ENCODE measurements at places on chromosomes 1 and 21.

GRCh38 chr21:39318091-39318959, 4.9 kb upstream of the BRWD1 start:
- no peak for DNase-seq

- DNase-seq, result no peak
Observed at GRCh38 chr1:202293569-202293968, 48.2 kb downstream of the UBE2T start.

- DNase-seq, result no peak
Observed at GRCh38 chr1:5730272-5731109, 261.7 kb downstream of the NPHP4 start.

- no peak for DNase-seq
Observed at GRCh38 chr1:184534690-184535089, 147.9 kb downstream of the C1orf21 start.

DNA sequence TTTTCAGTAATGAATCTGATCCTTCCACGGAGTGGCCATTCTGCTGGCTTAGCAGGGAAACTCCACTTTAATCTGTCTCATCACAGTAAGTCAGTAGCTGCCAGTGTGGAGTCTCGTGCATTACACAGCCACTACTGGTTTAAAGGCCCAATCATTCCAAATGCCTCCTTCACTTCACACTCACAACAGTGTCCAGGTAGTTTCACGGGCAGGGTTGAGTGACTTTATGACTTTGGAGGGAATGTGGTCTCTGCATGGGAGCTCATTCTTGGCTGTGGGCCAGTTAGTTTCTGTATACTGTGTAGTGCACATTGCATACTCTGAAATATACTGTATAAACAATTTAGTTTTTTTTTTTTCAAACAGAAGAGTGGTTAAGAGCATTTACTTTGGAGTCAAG, 34.6 kb upstream of the C1orf87 start:
- peak; percentile 46 for DNase-seq

DNA sequence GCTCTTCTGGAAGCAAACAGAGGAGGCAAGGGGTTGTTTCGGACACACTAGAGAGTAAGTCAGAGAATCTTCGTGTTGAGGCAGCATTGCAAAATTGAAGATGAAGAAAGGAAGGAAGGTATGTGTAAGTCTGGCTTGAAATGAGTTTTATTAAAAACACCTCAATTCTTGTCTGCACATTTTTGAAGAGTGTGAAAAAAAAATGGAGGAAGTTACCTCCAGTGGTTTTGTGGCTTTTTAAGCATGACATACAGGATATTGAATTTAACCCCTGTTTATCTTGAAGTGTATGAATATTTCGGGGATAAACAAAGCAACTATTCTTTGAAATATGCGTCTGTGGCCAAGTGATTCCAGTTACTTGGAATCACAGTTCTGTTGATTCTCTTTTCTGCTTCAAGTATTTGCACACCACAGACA, 203.2 kb upstream of the SGIP1 start:
- no peak for DNase-seq

DNA sequence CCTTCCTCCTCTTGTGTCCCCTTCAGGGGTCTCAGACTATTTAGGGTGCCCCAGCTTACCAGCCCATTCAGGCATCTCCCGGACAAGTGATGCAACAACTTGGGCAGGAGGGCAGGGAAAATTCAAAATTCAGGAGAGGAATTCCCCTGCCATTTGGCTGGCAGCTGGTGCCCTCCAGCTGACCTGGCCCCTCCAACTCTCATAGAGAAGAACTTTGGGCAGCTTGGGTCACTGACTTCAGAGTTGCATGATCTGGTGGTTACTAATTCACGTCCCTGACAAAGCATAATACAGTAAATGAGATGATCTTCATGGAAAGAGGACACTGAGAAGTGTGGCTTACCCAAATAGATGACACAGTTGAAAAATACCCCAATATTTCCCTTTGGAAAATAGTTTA, at the start of gene FCAMR:
Gene FCAMR, minus strand, starts transcription at position 15 of the 400 bp plus-strand sequence. CDS start 335 bp downstream, outside the sequence.
- DNase-seq, result no peak

DNA sequence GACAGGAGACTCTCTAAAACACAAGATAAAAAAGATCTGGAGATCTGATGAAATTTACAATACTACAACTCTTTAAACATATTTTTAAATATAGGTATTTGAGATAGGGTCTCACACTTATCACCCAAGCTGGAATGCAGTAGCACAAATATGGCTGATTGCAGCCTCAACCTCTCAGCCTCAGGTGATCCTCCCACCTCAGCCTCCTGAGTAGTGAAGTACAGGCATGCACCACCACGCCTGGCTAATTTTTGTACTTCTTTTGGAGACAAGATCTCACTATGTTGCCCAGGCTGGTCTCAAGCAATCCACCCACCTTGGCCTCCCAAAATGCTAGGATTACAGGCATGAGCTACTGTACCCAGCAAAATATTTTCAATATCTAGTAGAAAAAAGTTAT, 170.0 kb upstream of the NR5A2 start:
- DNase-seq, result no peak

DNA sequence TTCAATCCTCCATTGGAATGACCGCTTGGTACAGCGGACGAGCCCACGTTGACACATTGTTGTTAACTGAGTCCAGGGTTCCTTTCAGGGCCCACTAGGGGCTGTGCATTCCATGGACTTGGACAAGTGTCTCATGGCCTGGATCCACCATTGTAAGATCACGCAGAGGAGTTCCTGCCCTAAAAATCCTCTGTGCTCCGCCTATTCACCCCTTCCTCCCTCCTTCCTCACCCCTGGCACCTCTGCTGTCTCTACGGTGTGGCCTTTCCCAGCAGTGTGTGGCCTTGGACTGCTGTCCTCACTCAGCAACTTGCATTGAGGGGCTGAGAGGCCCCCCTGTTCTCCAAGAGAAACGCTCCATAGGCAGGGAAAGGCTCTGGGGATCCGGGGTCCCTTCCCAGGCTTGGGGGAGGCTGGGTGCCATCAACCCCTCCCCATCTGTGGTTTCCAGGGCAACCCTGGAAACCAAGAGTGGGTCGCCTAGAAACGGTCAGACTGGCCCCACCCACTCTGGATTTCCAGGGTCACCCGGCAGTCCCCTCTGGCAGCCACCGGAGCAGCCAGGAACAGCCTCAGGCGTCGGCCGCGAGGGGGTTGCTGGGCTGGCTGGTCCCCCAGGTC, 50.9 kb downstream of the MEGF6 start:
- DNase-seq, result no peak

DNA sequence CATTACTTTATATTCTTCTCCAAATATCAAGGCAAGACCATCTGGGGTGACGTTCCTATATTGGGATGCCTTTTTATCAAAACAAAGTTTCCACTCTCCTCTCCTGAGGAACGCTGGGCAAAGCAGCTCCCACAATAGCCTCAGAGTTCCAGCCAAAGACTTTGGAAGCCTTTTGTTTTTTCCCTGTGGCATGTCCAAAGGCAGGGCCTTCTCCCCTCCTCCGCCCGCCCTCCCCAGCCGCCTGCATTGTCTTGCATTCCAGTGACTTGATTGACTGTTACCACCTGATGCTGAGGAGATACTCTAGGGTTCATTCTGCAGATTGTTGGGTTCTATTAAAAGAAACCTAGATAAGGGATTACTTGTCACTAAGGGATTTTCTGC, 43.5 kb downstream of the PROX1 start:
- DNase-seq, result no peak

- DNase-seq, result no peak
Observed at GRCh38 chr1:23807453-23807852, 6.9 kb upstream of the GALE start.

DNA sequence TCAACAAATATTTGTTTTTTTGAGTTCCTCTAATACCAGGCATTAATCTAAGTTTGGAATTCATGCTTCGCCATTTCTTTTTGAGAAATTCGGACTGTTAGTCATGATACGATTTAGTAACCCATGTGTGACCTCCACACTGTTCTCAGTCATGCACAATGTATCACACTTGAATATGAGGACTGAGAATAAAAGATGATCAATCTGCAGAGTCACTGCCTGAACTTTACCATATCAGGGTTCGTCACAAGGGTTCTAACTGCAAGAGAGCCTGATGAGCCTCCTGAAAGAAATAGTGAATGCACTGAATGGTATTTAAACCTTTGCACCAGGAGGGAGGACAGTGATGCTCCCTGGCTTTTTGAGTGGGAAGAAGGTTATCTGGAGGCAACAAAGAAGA, 10.9 kb upstream of the FASLG start:
- DNase-seq, result no peak

GRCh38 chr1:11471473-11471872, 7.5 kb upstream of the DISP3 start:
- DNase-seq, result no peak

DNA sequence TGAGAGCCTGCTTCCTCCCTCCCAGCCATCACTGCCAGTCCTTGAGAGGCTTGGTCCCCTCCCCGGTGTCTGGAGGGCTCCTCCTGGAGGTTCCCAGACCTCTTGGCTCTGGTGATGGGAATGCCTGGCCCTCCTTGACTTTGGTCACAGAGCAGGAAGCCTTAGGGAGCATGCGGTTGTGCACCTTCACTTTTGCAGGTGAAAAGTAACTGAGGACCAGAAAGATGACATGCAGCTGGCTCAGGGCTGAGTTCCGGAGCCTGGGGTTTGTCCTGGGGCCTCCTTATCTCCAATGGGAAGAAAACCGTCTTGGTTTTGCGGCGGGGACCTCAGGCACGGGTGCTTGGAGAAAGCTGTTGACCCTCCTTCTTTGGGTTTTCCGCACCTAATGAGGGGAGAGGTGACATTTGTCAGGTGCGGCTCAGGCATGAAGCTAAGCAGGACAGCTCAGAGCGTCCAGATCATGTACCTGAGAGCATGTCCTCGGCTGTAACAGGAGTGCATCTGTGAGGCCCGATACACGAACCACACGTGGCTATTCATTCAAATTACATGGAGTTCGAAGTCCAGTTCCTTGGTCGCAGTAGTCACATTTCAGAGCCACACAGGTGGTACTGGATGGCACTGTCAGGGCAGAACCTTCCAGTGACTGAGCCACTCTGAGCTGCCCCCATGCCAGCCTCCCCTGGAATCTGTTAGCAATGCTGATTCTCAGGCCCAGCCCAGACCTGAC, 608 bp upstream of the MX2 start:
- no peak for DNase-seq

DNA sequence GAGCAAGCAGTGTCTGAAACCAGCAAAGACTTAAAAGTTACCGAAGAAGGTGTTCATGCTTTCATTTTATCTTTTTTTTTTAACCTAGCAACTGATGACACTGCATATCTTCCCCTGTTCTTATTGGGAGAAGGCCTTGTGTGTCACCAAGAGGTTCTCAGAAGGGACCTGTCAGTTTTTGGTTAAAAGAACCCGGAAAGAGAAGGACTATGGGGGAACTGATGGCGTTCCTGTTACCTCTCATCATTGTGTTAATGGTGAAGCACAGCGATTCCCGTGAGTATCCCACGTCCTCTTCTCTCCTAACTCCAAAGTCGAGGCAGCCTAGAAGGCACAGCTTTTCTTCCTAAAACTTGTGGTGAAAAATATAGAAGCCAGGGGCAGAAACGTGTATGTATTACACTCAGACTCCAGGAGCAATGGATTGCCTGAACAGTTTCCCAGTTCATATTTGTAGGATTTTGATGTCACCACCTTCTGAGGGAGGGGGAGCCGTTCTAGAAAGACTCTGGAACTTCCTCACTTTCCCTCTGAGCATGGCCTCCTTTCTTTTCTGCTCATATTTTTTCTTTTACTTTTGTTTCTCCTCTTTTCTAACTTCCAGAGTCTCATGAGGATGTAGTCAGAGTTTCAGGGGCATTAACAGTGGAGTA, at the start of gene MR1:
Gene MR1, plus strand, starts transcription at position 185 of the 653 bp plus-strand sequence. Its CDS starts 25 bp downstream, at position 210.
- DNase-seq, result peak; percentile 71
